ENCODE measurements at places on chromosomes 3 and 15.

GRCh38 chr3:171363202-171363601 is 97.0 kb downstream of the TNIK start:
- DNase-seq: no peak

DNA sequence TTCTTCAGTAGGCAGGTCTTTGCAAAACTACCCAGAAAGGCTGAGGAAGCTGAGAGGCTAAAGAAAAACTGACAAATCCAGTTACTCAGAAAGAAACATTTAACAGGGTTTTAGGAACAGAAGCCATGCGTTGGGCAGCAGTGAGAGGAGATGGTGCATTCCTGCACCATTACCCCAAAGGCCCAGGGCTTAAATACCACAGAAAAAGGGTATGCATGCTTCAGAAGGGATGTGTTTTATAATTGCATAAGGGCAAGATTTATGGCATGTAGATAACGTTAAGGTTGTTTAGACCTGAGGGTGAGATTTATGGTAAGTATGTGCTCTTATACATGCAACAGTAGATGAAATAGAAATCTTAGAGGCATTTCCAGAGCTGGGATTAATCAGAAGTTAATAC is 10.0 kb downstream of the C3orf52 start:
- DNase-seq: no peak

DNA sequence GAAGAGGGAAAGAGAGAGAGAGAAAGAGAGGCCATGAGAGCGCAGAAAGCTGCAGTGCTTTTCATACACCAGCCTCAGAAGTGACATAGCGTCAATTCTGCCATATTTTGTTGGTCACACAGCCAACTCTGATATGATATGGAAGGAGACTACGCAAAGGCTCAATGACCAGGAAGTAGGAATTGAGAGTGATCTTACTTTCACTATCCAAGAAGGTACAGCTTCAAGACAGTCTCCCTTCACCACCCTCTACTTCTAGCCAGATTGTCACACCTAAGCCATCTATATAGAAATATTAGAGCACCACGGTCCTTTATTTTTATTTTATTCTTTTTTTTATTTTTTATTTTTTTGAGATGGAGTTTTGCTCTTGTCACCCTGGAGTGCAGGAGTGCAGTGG is 21.1 kb downstream of the PARP15 start:
- DNase-seq: no peak

DNA sequence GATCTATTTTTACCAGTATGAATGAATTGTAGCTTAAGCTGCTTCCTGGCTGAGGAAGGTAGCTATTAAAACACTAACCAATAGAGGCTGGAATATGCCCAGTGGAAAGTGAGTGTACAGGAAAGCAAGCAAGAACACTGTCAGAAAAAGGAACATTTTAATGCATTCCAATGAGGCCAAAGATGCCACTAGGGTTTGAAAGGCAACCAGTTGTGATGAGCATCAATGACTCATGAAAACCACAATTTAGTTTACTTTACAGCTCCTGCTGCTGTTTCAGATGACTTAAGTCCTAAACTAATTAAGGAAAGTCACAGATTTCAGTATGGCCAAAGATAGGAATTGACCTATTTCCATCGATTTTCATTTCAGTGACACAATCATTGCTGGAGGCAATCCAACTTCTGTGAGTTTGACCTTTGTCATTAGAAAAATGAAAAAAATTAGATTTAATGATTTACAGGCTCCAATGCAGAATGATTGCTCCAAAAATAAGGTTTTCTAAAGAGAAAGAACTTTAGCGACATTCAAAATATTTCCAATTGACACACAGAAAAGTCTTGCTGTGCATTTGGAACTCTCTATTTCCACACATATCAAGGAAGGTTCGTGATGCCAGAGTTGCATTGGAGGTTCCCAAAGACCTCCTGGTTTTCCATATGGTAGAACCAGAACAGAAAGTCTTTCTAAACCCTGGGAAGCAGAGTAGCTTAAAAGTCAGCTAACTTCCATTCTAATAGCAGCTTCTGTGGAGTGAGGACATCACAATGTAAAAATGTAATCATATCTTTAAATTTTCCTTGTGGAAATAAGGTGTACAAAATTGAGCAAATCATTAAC is 103.0 kb downstream of the SUCNR1 start:
- DNase-seq: no peak

DNA sequence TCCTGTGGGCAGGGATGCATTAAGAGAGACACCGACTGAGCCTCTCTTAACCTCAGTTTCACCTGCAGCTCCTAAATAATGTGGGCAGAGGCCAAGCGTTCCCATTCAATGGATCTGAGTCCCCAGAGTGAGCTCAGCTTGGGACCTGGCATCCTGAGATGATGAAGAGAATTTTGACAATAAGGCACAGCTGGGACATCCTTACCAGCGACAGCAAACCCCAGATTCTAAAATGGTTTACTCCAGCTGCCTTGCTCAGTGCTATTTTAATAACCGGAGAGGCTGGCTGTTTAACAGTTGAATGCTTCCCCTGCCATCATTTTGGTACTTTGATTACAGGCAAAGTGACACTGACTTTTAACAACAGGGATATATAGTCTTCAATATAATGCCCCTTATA is 123.7 kb downstream of the WDR76 start:
- no peak for DNase-seq

DNA sequence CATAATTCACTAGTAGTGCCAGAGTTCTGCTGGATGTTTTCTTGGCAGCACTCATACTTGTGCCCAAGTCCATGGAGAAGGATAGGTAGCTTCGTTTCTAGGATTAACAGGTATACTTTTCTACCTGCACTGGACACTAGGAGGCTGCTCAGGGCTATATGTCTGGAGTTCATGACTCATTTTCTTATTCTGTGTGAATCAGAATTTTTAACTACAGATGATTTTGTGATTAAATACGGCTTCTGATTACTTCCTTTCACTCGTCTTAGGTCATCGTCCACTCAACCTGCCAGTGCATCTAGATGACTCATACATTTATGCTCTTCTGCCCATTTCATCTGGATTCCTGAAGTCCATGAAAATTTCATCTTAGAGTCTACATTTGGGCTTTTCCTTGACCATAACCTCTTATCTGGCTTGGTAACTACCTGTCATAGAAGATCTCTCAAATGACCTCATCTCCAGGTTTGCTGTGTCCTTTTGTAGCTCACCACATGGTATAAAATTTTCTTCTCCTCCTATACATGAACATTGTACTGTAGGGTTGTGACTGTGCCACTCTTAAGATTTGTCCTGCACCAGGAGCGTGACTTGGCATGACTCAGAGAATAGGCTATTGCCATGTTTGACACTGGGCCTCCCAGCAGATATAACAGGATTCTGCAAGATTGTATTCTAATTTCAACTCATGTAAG is 66.7 kb upstream of the GCSAM start:
- DNase-seq: no peak

DNA sequence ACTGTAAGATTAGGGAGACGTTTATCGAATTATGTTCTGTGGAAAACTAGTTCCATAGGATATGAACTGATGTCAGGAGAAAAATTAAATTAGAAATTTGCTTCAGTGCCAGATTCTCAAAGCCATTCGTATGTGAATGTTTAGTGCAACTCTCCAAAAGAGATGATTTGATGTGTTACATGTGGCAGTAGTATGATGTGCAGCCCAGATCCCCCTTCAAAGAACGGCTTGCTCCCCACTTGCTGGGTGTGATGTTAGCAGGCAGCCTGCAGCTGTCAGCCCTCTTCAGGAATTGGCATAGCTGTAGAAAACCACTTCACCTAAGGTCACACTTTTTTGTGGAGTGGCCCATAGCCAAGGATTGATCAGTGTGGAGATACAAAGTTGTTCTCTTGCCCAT is 127.0 kb upstream of the CCDC54 start:
- no peak for DNase-seq

GRCh38 chr3:100331660-100332059 is 2.9 kb upstream of the NIT2 start:
- no peak for DNase-seq

DNA sequence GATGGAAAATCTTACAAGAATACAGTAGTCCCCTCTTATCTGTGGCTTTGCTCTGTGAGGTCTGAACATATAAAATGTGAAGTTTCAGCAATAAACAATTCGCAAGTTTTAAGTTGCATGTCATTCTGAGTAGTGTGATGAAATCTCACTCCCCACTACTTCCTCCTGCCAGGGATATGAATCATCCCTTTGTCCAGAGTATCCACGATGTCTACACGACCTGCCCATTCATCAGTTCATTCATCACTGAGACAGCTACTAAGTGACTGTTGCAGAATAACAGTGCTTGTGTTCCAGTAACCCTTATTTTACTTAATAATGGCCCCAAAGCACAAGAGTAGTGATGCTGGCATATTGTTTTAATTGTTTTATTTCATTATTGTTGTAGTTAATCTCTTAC is 489.2 kb upstream of the UBE2E2 start:
- DNase-seq: no peak

- no peak for DNase-seq
Measured at GRCh38 chr3:150114873-150115540, 144.3 kb upstream of the PFN2 start.

GRCh38 chr15:40807888-40808461 is 702 bp upstream of the DNAJC17 start:
- DNase-seq: no peak

DNA sequence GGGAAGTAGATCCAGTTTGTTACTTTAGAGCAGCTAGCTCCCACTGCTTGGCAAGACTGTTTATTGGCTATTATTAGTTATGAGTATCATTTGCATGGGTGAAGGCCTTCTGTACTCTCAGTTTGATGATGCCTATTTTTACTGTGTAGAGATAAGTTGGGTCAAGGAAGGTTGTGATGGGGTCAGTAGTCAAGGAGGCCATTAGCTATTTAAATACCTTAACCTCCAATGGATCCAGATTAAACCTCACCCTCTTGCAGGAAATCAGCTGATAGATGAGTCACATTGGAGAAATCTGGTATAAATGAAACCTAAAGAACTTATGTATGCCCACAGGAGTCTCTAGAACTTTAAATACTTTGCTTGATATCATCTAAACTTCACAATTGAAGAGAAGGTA is 45.0 kb downstream of the THBS1 start:
- no peak for DNase-seq

DNA sequence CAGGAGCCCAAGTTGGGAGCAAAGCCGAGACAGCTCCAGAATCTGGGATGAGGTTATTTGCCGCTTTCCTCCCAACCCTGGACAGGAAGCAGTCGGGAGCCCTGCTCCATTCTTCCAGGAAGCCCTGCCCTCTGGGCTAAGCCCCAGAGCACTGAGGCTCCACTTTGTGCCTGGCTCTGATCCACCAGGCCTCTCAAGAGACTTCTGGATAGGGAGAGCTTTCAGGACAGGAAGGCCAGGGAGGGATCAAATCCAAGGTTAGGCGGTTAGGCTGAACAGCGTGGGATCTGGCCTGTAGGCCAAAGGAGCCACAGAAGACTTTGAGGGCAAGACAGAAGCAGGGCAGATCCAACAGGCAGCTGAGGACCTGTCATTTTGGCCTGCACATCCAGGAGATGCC is 835 bp downstream of the STOML1 start:
- DNase-seq: peak; percentile 80

DNA sequence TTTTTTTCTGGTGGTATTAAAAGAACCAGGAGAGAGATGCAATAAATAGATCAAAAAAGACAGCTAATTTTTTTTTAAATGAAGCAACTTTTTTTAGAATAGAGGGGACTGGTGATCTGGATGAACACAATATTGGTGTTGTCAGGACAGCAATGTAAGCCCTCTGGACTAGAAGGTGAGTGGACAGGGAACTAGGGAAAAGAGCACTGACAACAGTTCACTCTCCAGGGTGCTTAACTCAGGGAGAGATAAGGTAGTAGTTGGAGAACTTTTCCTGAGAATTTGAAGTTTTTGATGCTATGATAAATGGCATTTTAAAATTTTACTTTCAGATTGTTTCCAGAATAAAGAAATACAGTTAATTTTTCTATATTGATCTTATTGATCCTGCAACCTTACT is 158.3 kb upstream of the STAC start:
- DNase-seq: no peak

- no peak for DNase-seq
Measured at GRCh38 chr15:36880913-36881460, 219.4 kb downstream of the MEIS2 start.

DNA sequence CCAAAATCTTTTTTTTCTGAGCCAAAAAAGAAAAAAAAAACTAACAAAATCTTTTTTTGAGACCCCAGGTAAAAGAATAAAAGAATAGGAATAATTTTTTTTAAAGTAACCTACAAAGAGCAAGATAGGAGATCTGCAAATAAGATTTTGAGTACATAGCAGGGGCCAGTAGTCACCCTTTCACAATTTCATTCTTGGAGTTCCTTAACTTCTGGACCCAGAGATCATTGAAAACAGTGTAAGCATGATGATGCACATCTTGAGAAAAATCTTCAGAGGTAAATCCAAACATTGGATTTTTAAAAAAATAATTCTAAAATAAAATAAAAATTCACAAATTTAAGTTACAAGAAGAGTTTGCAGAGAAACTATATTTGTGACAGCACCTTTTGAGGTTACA is 18.8 kb downstream of the TFRC start:
- DNase-seq: no peak

DNA sequence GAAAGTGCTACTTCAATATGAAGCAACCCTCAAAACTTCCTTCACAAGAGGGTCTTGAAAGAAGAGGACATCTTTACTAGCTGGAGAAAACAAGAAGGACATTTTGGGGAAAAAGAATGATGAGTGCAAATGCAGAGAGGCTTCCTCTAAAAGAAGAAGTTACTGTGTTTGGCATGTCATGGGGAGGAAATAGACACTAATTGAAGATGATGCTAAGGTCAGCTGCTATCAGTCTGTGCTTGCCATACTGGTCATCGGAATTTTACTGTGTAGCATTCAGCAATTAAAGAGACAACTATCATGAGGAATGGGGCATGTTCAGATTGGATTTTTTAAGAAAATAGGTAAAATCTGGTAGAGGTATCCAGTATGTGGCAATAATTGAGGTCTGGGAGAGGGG is 60.0 kb downstream of the THRB start:
- DNase-seq: no peak

GRCh38 chr3:11077466-11077865 is 76.8 kb upstream of the HRH1 start:
- DNase-seq: no peak

- DNase-seq: no peak
Measured at GRCh38 chr3:161977063-161977462, 480.5 kb downstream of the OTOL1 start.

- no peak for DNase-seq
Measured at GRCh38 chr3:69745505-69745904, 6.2 kb downstream of the MITF start.
